ENCODE measurements at places on chromosomes 1 and 21.
A peak's percentile ranks its signal among the peaks of the same experiment; 100 is the strongest.

DNA sequence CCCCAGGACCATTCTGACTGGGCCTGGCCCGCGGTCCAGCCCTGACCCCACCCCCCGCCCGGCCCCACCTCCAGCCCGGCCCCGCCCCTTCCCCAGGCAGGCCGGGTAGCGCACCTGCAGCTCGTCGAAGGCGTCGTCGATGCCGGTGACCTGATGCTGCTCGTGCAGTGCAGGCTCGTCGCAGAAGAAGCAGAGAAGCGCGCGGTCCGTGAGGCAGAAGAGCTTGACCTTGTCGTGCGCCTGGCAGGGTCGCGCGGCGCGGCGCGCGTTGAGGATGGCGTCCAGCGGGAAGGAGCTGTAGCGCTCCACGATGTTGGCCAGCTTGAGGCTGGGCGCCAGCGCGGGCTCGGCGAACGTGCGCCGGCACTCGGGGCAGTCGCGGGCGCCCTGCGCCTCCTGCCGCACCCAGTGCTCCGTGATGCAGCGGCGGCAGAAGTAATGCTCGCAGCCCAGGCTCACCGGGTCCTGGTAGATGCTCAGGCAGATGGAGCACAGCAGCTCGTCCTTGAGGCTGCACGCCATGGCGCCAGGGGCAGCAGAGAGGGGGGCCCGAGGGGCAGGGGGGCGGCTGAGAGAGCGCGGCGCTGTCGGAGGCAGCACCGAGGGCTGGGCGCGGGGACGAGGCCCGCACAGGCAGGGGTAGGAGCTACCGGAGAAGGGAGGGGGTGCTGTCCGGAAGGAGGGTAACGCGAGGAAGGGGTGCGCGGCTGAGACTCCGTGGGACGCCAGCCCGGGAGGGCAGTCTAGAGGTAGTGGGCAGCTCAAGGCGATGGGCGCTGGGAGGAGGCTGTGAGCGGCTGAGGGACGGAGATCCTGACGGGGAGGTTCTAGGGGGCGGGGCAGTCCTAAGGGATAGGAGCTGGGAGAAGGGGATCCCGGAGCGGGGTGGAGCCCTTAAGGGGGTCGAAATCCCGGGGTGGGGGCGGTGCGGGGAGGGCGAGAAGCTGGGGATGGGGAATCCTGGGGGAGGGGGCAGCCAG is 642 bp downstream of the TRIM62 start:
- peak; percentile 50 for DNase-seq

DNA sequence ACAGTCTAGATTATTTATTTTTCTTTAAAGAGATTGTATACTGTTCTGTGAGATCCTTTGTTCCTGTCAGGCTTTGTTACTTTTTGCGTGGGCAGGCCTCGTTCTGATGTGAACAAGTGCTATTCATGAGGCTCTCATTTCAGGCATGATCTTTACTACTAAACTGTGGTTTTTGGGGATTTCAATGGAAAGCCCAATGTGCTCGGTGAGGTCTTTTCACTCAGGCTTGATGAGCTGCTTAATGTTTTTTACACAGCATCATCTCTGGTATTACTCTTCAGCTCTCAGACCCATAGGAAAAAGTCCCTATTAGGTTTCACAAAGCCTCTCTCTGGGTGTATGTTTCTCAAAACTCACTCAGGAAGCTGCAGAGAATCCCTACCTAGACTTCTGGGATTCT is 419.4 kb downstream of the GPATCH2 start:
- DNase-seq: no peak

- no peak for DNase-seq
Observed at GRCh38 chr1:189958756-189959155, 518.9 kb downstream of the BRINP3 start.

- no peak for DNase-seq
Observed at GRCh38 chr1:170309389-170310013, 163.7 kb downstream of the NTMT2 start.

DNA sequence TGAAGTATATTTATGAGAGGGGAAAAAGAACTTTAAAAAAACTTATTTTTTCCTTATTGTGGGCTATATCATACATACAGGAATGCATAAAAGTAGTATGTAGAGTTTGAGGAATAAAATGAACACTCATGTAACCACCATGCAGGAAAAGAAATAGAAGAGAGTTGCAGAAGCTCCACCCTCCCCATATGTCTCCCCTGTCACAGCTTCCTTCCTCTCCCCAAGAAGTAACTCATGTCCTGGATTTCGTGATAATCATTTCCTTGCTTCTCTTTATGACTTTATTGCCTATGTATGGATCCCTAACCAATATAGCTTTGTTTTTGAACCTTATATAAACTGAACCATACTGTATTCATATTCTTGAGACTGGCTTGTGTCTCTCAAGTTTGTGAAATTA is 126.4 kb downstream of the ZZZ3 start:
- no peak for DNase-seq

- no peak for DNase-seq
Observed at GRCh38 chr1:24541711-24542346, 14.1 kb upstream of the NCMAP start.

DNA sequence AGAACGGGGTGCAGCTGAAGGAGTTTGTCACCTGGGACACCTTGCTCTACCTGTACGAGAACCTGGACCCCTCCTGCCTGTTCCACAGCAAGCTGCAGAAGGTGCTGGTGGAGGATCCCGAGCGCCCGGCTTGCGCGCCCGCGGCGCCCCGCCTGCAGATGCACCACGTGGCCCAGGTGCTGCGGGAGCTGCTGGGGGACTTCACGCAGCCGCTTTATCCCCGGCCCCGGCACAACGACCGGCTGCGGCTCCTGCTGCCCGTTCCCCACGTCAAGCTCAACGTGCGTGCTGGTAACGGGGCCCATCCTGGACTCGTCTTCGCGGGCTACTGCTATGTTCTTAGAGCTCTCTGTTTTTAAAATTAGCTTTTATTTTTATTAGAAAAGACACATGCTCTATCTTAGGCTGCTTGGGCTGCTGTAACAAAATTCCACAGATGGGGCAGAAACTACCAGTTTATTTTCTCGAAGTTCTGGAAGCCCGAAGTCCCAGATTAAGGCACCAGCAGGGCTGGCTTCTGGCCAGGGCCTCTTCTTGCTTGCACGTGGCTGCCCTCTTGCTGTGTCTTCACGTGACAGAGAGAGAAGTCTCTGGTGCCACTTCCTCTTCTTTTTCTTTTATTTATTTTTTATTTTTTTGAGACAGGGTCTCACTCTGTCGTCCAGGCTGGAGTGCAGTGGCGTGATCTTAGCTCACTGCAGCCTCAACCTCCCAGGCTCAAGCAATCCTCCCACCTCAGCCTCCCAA is 38.1 kb downstream of the TRPM2 start:
- no peak for DNase-seq

DNA sequence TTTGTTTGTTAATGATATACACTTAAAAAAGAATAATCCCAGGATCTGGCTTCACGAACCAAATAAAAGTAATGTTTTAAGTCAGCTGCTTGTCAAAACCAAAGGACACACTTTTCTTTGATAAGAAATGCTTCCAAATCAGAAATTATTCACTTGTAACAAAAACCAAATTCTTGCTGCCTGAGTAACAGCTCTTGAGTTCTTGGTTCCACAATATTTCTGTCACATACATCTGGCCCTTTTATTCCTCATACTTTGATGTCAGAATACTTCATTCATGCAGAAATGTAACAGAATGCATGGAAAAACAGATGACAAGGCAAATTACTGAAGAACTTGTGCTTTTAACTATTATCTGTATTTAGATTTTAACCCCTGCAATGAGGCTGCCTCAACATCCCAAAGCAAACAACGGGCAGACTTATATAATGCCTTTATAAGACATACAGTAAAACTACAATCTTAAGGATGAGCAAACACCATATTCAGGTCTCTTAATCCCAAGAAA is 1.5 kb downstream of the VAMP4 start:
- no peak for DNase-seq

- no peak for DNase-seq
Observed at GRCh38 chr1:186763107-186763506, 65.6 kb upstream of the PLA2G4A start.

DNA sequence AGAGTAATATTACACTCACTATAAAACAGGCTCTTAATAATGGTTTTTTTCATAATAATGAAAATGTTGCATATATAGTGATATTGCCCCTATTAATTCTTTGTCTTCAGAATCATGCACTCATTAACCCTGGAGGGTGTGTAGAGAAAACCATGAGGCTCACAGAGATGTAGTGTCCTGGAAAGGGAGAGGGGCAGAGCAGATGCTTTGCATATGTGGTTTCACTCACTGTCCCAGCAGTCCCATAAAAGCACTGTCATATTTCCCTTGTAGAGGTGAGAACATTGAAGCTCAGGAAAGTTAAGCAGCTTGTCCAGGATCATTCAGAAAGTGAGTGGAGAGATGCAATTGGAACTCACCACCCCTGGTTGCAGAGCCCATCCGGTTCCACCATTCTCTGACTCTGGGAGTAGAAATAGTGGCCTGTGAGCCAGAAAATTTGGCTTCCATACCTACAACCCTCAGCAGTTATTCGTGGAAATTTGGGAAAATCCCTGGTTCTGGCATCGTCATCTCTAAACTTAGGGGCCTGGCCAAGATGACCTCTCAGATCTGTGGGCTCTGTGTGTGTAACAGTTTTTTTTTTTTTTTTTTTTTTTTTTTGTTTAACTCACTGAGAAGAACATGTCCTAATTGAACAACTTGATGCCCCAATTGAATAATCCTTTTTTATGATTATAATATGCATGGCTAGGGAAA is 86.4 kb downstream of the RGL1 start:
- no peak for DNase-seq

DNA sequence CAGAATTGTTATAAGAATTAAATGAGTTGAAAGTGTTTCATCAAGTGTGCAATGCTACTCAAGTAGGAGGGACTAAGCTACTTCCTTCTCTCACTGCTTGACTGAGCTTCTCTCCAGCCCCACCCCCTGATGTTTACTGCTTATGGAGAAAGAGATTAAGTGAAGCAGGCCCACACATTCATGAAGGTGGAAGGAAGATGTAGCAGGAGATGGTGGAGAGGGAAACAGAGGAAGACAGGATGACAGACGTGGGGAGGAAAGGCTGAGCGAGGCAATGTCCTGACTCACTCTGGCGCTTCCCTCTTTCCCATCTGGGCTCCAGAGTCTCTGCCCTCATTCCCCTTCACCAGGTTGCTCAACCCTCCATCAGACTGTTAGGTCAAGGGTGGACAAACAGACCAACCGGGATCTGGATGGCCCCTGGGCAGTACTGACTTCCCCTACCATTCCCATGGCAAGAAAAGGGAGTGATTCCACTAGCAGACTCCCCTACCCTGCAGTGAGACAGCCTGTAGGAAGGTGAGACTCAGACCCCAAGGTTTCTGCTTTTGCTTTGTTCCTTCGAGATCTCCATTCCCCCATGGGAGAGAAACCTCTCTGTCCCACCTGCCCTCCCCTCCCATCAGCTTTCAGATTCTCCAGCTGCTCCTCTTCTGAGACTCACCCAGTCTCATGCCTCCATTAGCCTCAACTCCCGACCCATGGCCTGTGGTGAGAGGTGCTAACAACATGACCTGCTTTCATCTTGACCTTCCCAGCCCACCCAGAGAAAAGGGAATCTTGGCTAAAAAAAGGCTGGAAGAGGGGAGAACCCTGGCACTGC is 3.1 kb upstream of the ARHGEF2 start:
- no peak for DNase-seq

DNA sequence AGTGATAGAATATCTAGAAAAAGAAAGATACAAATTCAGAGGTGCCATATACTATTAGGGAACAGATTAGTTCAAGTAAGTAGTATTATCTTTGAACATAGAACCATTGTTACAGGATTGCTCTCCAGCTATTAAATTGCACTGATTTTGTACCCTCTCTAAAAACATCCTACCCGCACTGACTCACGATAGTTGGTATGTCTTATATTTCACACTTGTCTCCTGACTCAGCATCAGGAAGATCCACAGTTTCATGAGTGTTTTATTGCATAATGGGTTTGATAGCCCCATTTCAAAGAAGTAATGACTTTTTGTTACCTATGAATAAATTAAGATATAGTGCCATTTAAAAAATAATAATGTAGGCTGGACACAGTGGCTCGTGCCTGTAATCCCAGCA is 6.0 kb downstream of the TATDN3 start:
- DNase-seq: no peak

- no peak for DNase-seq
Observed at GRCh38 chr1:147768582-147768981, 8.2 kb upstream of the GJA5 start.

GRCh38 chr21:44918581-44919033 is 2.1 kb downstream of the ITGB2 start:
- DNase-seq: no peak

GRCh38 chr1:33098371-33098770 is 17.4 kb downstream of the AZIN2 start:
- no peak for DNase-seq

- DNase-seq: no peak
Observed at GRCh38 chr1:147892216-147892615, 10.4 kb upstream of the GJA8 start.

DNA sequence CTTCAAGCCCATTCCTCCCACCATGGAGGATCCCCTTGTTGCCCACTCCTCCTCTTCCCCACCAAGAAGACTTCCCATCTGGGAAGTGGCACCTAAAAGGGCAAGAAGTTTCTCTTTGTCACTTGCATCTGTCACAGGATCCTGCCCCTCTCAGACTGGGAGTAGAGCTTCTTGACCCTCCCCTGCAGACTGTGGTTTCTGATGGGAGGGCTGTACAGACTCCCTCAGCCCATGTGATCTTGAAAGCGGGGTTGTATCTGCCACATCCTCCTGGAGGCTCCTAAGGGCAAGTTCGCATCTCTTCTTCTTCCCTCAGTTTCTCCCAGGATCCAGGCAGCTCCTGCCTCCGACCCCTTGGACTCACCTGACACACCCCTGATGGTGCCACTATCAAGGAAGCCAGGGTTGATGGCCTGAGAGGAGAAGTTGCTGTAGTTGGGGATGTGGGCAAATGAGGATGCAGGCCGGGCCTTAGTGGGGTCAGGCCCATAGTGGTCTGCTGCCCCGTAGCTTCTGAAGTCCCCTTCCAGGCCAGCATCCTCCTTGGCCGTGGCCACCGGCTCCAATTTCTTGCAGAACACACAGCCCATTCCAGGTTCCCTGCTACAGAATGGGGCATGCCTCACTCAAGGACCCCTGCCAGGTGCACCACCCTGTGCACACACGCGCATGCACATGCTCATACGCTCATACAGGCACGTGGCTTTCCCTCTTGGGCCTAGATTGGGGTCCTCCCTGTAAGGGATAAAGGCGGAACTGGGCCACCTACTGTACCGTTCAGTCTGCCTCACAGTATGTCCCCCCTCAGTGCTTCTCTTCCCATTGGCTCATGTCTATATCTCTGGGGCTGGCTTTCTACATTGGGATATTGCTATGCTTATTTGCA is 11.4 kb downstream of the FGR start:
- no peak for DNase-seq

DNA sequence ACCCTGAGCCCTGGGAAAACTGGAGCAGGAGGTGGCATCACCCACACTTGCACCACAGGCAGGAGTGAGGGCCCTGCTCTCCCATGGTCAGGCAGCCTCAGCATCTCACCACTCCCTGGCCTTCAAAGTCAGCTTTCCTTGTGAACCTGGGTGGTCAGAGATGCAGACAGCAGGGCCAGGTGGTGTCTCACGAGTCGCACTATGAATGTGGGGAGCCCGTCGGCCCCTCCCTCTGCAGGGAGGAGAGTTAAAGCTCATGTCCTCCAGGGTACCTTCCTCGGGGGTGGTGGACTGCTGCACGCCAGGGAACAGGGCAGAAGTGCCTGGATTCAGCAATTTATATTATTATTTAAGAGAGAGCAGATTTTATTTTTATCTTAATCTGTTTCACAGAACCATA is 24.1 kb downstream of the ABCG1 start:
- DNase-seq: no peak
